Stimulated activated CD8-positive, alpha-beta memory T cell treated with anti-CD3 and anti-CD28 coated beads, Interleukin-7, amount 100 ng/mL, for 1 hour (primary cell): ENCODE measurements at places on chromosomes 6 and 20.

- no peak for DNase-seq
Observed at GRCh38 chr6:110043366-110043994, 65.4 kb downstream of the GPR6 start.

DNA sequence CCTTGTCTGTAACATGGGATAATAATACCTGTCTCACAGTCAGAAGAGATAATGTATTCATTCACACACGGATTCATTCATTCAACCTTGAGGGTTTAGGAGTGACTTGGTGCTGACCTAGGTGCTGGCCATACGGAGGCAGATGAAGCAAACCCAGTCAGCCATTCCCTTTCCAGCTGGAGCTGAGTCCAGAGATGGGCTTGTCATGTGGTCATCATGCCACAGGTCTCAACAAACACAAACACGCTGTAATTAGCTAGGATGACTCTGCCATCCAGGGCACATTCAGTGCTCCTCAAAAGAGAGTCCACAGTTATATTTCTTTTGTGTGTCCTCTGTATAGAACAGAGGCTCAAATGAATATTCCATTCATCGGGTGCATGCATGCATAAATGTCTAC, 19.5 kb upstream of the PRELID3B start:
- no peak for DNase-seq

- DNase-seq = no peak
Observed at GRCh38 chr20:7772371-7772770, 167.9 kb downstream of the HAO1 start.

DNA sequence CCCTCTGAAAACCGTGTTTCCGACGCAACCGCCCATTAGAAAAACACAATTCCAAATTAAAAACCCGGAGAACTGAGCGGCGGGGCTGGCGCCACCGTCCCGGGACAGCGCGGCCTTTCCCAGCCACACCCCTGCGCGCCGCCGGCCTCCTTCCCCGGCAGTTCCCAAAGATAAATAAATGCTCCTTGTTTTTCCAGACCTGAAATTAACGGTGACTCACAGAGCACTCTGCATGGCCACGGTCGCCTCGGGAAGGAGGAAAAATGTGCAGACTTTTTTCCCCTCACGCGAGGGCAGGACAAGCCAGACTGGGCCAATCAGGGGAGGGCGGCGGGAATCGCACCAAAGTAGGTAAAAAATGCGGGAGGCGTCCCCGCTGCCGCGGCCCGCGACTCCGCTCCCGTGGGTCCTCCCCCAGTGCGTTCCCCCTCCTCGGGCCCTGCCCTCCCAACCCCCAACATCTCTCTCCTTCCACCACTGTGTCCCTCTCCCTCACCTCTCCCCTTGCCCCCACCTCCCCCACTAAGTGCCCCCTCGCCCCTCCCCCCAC, 828 bp upstream of the DSTN start:
- DNase-seq = no peak

- no peak for DNase-seq
Observed at GRCh38 chr6:101722991-101723579, 329.6 kb downstream of the GRIK2 start.

DNA sequence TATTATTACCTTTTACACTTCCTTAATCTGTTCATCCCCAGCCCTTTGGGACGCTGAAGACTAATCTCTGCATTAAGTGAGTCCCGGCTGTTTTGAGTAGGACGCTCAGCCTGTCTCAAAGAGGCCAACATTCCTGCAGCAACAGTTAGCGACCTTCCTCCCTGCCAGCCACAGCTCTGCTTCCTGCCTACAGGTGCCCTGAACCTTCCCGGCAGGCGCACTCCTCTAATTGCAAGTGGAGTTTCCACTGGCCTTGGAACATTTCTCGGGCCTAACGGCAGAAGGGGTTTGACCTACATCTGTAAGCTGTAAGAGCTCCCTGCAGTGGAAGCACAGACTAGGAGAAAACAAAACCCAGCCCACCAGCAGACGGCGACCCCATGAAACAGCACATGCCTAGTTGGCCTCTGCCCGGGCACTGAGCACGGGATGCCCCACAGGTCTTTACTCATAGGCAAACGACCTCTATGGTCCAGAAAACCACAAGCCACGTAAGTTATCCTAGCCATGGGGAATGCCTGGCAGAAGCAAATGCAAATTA, 137.9 kb downstream of the DTNBP1 start:
- DNase-seq = no peak

DNA sequence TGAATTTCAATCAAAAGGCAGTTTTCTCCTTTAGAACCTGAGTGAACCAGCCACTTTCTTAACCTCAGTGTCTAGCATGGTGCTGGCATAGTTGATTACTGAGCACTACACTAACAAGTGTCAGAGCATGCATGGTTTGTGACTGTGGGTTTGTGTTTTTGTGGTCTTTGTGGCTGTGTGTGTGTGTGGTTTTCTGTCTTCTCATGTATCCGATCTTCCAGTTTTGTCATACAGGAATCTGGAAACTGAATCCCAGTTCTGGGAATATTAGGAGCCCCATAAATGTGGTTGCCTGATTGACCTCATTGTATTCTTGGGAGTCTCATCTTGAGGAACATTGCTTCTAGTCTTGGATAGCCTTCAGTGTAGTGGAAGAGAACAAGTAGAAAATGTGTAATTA, 73.7 kb downstream of the ESR1 start:
- no peak for DNase-seq

DNA sequence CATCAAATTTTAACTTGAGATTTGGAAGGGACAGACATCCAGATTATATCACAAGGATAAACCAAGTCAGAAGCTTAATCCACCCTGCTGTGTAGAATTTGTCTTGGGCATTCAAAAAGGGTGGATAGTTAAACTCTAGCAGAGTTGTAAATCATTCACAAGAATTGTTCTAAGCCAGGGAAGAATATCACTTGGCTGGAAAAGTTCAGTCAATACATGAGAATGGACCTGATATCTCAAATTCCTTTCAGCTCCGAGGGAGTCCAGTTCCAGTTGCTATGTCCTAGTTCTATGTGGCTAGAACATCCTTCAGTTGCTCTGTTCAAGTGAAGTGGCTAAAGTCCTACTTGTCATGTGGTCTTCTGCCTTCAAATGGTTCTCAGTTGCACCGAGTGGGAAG, 351.8 kb upstream of the JARID2 start:
- DNase-seq = no peak

- no peak for DNase-seq
Observed at GRCh38 chr6:106156863-106157262, 70.7 kb downstream of the PRDM1 start.

DNA sequence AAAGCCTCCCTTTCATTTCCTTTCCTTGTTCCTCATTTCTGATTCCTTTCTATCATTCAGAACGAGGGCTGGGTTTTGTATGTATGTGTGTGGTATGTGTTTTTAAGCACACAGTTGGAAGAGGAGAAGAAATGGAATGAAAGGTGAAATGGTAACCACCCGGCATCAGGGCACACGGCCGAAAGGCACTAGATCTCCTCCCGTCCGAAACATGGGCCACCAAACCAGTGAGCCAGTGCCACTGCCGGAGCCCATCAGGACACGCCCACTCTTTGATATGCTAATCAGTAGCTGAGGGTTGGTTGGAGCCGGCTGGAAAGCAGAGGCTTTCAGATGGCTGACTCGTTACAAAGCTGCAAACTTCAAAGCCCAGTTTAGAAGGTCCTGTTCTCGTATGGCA, 228.6 kb upstream of the JARID2 start:
- no peak for DNase-seq
